ENCODE measurements at places on chromosomes 12 and 14.

GRCh38 chr14:60302663-60303062, 53.6 kb downstream of the PPM1A start:
- no peak for DNase-seq

- DNase-seq: no peak
Measured at GRCh38 chr12:107109726-107110719, 16.7 kb upstream of the CRY1 start.

GRCh38 chr12:130288691-130289090, 49.0 kb upstream of the PIWIL1 start:
- no peak for DNase-seq

GRCh38 chr14:63499701-63500250, 43.4 kb downstream of the PPP2R5E start:
- DNase-seq: no peak

DNA sequence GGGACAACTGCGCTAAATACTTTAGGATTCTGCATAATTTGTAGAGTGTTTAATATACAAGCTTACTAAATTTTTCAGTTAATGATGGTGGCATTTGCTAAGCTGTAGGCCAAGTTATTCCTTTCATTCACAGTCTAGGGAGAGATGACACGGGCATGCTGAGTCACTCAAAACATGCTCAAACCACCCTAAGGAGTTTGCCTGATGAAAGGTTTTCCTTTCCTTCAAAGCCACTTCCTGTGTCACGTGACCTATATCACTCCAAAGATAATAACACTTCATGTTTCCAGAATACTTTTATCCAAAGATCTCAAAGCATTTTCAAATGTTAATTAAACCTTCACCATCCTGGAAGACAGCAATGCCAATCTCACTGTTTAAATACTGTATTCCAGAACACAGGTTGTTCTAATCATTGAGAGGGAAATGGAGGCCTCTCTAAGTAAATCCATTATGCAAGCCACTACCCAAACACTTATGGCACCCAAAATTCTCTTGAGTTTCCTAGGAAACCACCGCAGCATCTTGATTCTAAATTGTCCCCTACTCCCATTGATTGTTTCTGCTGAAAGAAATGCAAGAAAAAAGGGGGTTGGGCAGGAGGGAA, 207.0 kb upstream of the CDKN3 start:
- no peak for DNase-seq

GRCh38 chr14:24990050-24990449, 59.9 kb downstream of the STXBP6 start:
- no peak for DNase-seq

GRCh38 chr12:15404485-15404884, 82.2 kb downstream of the PTPRO start:
- DNase-seq: no peak
